ENCODE measurements at places on chromosomes 16 and 17. TPM values are rescaled to one million over a fixed set of nuclear protein-coding genes. Genes with fewer than 3 reads are reported as not detected.

HBQ1 gene
- polyA plus RNA-seq = not detected

SCRN2 gene
- 78.5 TPM for polyA plus RNA-seq

DNA sequence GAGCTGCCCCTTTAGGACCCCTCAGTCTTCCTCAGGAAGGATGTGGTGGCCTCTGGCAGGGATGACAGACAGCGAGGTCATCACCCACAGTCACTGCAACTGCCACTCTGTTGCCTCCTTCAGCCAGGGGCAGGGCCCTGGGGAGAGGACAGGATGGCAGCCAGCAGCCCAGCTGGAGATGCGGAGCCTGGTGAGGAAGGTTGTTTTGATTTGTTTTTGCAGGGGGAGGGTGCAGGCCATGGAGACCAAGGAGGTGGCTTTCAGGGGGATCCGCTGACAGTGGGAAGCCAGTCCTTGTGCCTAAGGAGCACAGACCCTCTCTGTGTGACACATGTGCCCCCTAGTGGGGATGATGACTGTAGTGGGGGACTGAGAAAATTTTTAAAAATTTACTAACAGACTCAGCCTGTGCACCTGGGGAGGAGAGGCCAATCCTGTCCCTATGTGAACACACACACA lies 7.4 kb downstream of the PRCD start:
- no peak for DNase-seq

- no peak for DNase-seq
Measured at GRCh38 chr17:47676510-47677165, 17.3 kb upstream of the TBKBP1 start.

- no peak for DNase-seq
Measured at GRCh38 chr17:29216181-29216580, 30.5 kb upstream of the CRYBA1 start.

All from left renal pelvis (tissue), 4 donors.